ENCODE measurements at places on chromosomes 12 and 14.
A peak's percentile ranks its signal among the peaks of the same experiment; 100 is the strongest.

GRCh38 chr14:96978525-96979272, 181.5 kb downstream of the VRK1 start:
- no peak for DNase-seq

DNA sequence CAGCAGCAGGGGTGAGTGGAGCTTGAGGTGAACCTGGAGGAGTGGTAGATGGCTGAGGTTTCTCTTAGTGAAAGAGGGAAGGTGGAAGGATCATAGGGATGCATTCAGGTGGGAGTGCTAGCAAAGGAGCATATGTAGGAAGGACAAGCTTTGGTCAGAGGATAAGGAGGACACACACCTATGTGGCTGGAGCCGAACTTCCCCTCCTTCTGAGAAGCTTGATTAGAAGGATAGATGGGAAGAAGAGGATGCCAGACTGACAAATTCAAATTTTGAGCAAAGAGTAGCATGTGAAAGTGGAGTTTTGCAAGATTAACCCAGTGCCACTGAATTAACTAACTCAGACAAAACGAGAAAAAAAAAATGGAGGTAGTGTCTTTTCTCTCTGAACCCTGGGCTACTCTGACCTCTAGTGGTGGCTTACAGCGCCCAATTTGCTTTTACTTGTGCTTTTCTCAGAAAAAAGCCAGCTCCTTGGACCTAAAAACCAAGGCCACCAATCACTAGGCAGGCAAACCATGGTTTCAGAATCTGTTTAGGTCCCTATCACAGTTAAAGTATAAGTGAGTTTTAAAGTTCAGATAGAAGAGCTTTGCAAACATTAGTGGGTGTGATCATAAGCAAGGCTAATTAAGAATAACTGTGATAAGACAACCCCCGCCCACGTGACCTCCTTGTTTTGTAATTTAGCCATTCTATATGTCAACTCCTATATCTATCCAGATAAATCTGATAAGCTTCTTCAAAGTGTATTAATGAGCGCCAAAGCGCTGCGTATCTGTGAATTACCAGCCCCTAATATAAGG, 15.5 kb downstream of the EMP1 start:
- DNase-seq = no peak

GRCh38 chr12:7060353-7060954, at the start of gene C1S:
Gene C1S, plus strand, starts transcription at chr12:7060718. Its CDS starts 1,195 bp downstream, at chr12:7061913.
- peak; percentile 71 for DNase-seq

DNA sequence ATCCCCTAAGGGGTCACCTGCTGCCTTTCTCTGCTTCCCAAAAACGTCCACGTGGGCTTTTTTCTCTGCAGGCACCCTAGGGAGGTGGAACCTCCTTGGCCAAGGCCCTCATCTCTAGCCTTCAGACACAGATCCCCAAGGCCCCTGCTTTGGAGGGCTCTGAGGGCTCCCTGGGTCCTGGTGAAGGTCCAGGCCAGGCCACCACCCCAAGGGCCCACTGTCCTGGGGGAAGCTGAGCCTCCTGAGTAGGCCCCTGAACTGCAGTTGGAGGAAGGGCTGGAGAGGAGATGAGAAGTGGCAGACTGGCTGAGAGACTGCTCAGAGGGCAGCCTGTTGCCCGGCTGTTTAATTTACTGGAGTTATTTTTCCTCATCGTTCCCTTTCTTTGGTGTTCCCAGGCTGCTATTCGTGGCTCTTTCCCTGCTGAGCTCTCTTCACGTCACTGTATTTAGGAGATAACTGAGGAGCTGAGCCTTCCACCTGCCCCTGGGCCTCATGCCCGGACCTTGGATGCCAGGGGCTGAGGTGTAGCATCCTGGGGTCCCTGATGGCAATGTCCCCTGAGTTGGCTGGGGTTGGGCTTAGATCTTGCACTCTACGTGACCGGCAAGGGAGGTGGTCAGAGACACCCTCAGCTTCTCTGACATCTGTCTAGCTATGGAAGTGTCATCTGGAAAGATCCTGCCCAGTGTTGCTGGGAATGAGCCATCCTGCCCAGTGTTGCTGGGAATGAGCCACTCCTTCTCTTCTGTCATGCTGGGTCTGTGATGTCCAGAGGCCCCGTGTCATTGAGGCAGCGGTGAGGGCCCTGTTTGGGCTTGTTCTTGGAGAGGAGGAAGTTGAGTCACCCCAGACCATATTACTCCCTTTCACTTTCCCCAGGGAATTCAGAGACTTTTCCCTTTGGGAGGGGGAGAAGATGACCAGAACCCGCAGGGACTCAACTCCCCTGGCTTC, 139.8 kb downstream of the TSPAN9 start:
- DNase-seq = peak; percentile 44

DNA sequence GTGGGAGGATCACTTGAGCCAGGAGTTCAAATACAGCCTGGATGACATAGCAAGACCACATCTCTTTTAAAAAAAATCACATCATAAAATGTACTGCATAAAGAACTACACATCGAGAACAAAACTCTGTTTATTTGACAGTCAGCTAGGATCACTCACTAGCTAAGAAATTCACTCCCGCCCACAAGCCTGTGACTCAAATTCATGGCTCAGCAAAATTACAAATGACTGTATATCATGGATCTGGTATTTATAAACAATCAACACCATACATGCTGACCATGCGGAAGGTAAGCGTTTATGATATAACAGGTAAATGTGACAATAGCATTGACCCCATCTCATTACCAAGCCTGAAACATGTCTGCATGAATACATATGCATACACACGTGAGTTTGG, 206.5 kb downstream of the EFCAB11 start:
- no peak for DNase-seq

All from H54 (cell line).